ENCODE measurements at places on chromosomes 5 and 9.
A peak's percentile ranks its signal among the peaks of the same experiment; 100 is the strongest.

GRCh38 chr5:55988979-55989638, 5.7 kb downstream of the IL6ST start:
- DNase-seq = no peak

DNA sequence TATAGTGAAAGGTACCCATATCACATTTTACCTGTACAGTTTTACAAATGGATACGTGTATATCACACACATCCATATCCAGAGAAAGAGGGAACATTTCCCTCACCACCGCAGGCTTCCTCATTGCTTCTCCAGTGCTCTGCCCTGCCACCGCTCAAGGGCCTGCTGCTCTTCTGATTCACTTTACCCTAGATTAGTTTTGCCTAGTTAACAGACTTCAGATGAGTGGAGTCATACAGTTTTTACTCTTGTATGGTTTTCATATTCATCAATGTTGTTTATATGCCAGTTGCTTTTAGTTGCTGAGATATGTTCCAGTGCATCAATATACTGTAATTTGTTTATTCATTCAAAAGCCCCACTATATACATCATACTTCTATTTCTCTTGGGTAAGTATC, 53.9 kb upstream of the POMT1 start:
- no peak for DNase-seq

- DNase-seq = no peak
Measured at GRCh38 chr5:90941002-90941720, 382.6 kb downstream of the ADGRV1 start.

DNA sequence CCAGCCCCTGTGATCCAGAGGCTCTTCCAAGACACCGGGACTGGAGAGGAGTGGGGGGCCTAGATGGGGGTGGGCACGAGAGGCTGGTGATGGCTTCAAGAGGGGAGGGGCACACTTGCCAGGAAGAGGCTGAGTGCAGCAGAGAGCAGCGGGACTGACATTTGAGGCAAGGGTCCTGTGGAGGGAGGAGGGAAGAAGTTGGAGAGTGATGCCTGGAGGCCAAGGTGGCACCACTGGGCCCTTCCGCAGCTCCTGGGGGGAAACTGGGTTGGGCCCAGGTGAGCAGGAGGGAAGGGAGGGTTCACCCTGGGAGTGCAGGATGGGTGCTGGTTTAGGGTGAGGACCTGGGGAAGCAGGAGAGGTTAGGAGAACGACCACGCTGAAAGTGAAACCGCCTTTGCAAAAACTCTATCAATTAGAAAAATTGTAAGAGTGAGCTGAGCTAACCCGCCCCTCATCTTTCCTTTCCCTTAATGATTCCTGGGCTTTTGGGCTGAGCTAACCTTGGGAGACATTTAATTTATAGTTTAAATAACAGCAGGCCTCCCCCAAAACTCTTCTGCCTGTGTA, 26.2 kb downstream of the ABO start:
- no peak for DNase-seq

DNA sequence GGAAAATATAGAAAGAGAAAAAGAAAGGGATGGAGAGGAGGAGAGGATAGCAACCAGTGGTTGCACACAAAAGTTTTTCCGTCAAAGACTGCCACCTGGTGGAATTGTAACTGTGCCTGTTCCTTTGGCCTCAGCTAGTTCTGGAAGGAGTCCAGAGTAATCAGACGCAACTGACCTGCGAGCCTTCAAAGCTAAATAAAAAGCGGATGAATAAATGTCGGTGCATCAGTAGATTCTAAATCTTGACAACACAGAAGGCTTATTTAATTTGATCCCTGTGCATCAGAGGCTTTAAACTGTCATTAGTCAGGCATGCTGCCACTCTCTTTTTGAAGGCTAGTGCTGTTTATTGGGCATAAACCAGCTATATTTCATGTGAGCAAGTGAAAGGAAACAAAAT, 132.9 kb upstream of the ACO1 start:
- DNase-seq = peak; percentile 58

- DNase-seq = no peak
Measured at GRCh38 chr5:143843461-143843860, 31.5 kb downstream of the HMHB1 start.

- no peak for DNase-seq
Measured at GRCh38 chr5:35281613-35282012, 51.3 kb upstream of the PRLR start.

DNA sequence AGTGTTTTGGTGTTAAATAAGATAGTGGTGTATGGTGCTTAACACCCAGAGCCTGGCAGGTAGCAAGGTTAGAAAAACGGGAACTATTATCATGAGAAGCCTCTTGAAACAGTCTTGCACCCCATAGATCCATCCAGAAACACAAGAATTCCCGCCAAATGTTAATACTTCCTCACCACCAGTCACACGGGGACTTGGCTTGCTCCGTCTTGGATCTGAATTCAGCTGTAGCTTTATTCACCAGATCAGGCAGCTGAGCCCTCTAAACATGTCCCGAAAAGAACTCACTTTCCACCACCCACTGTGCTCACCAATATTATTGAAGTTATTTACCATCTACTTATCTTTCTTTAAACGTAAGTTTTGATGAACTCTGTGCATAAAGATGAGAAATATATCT, 101.6 kb upstream of the PTPN3 start:
- DNase-seq = no peak

GRCh38 chr9:109875495-109876129, 95.6 kb downstream of the PALM2AKAP2 start:
- no peak for DNase-seq

- peak; percentile 80 for DNase-seq
Measured at GRCh38 chr5:160188141-160189015, 40.9 kb upstream of the FABP6 start.

GRCh38 chr9:125089331-125089730, 54.0 kb downstream of the SCAI start:
- no peak for DNase-seq
